ENCODE measurements at places on chromosomes 4 and X. TPM values are rescaled to one million over a fixed set of nuclear protein-coding genes. Genes with fewer than 3 reads are reported as not detected.

GPR82 gene
- total RNA-seq: not detected

- DNase-seq: no peak
Observed at GRCh38 chr4:109977854-109978501, 65.3 kb downstream of the EGF start.

- no peak for DNase-seq
Observed at GRCh38 chr4:5678977-5679376, 29.4 kb downstream of the EVC2 start.

DNA sequence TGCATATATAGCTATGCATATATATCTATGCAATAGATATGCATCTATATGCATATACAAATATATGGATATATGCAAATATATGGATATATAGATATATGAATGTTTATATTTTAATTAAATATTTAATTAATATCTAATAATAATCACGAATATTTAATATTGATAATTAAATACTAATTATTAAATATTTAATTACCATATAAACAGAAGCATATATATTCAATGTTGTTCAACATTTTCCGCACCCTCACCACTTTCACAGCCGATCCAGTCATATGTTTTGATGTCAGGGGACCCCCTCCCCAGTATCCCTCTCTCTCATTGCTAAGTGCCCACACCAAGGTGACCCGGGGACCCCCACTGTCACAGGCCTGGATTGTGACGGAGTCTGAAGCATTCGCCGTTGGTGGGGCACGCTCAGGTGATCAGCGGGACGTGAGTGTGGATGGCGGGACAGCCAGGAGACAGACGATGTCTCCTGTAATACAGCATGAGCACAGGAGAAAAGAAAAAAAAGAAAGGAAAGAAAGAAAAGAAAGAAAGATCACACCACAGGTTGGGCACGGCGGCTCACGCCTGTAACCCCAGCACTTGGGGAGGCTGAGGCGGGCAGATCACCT, 199.7 kb downstream of the CRLF2 start:
- DNase-seq: no peak

DNA sequence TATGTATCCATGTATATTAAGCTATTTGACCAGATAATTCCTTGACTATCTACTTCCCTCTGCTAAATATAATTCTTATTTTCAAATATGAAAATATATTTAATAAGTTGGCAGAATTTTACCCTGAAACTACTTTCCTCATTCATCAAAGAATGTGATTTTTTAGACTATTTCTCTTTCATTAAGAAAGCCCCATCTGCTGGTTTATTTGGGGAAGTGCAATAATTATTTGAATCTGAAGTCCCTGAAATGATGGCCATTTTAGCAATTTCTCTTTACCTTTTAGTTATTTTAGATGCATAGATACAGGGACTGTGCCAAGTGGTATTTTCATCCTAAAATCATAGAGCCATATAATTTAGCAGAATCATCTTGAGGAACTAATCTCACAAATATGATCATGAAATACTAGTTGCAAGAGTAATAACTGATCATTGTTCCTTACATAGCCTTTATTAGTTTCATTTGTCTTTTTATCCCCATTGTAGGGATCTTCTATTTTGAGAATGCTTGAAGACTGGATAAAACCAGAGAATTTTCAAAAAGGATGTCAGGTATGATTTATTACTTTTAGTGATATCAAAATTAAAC, 39.0 kb downstream of the ENPEP start:
- no peak for DNase-seq

HSPA4L gene
- 2.5 TPM for total RNA-seq

DNA sequence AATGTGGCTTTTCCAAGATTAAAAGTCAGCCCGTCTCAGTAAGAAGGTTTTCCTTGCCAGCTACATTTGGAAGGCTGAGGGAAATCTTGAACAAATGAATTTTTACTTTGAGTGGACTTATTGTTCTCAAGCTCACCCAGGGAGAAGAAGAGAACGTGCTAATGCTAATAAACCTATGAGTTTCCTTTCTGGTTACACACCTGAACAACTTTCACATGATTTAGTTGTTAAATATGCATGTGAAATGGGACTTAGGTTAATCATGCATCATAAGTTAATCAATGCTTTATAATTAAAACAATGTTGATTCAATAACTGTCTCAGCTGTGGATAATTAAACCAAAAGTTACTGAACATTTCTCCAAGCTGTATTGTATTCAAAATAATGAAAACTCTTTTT, 33.9 kb downstream of the DIPK2B start:
- DNase-seq: no peak

- DNase-seq: no peak
Observed at GRCh38 chrX:147565237-147565636, 346.5 kb upstream of the FMR1 start.

DNA sequence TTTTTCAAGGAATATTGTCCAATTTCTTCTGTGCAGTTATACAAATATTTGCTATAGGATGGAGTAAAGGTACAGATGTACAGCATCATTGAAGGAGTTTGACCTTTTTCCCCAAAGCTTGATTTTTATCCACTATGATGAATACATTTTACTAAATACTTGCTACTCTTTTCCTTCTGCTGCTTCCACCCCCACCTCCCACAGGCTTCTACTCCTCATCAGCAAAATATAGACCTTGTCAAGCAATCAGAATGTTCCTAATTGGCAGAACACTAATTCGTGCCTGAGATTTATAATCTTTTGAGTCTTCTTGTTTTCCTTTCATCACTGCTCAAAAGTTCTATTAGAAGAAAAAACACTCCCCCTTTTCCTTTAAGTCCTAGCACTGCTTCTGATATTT, 3.8 kb upstream of the THAP9 start:
- no peak for DNase-seq

DNA sequence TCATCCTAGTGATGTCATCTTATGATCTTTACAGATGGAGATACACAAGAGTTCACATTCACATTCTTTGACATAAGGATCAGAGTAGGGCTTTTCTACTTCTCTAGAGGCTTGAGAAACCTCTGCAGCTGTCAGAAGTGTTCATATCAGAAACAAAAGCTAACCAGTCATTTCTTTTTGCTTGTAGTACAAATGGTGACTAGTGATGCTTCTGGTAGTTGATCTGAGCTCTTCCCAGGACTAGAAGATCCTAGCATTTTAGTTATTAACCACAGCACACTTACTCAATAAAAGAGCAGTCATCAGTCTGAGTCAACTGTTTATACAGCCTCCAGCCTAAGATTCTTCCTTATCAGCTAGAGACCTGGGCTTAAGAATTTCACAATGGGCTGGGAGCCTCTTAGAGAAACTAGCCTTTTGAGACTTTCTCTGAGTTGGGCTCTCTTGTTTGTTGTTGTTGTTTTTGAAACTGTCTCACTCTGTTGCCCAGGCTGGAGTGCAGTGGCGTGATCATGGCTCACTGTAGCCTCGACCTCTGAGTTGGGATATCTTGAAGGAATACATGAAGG, 84.1 kb downstream of the TMEM164 start:
- no peak for DNase-seq

All from osteocyte (in vitro differentiated cells).